Cardiac muscle cell (in vitro differentiated cells and primary cell): ENCODE measurements at places on chromosomes 12 and 14. TPM values are rescaled to one million over a fixed set of nuclear protein-coding genes. Genes with fewer than 3 reads are reported as not detected.

DNA sequence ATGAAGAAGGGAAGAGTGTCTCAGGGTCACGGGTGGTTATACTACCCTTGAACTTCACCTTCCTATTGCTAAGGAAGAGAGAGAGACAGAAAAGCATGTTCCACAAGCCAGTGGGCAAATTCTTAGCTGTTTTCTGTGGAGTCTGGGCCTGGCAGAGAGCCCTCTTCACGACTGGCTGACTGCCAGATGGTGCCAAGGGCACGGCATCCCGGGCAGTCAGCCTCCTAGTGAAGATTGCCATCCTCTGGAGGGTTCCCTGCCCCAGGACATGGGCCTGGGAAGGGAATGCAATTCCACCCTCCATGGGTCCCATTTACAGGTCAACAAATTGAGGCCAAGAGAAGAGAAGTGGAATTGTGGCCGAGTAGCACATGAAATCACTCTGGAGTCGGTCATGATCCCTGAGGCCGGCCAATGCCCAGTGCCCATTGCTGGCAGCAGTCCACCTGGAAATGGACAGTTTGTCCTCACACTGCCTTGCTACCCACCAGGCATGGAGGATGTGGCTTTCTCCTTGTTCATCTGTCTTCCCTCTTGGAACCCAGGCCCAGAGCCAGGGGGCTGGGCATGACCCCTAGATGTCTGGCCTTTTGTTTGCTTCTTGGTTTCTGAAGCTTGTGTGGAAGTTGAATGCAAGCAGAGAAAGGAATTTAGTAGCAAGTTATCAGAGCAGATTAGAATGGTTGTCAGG lies 9.9 kb downstream of the TUNAR start:
- no peaks in the 10 kb centered on the region for H3K27me3 ChIP-seq
- no peak overlapping the region for H3K27ac ChIP-seq
- peaks cover 25% of the 10 kb centered on the region for H3K4me1 ChIP-seq
- H3K4me3 ChIP-seq = no peak overlapping the region
- no peak for DNase-seq
- no peaks in the 10 kb centered on the region for H3K36me3 ChIP-seq

DNA sequence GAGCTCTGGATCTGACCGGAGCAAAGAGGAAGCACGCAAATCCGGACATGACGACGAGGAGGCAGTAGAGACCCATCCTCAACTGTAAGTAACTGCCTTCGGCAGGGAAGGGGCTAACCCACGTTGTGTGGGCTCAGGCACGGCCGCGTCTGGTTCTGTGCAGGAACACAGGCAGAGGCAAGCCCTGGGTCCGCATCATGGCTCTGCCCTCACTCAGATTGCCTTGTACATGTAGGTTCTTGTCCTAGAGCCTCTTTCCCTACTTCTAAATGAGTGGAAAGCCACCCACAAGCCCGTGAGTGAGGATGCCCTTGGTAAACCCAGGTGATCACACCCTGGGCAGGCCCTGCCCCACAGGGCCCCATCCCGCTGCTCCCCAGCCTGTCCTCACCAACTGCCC lies 8.9 kb upstream of the RPLP0 start:
- no peak overlapping the region for H3K4me3 ChIP-seq
- no peaks in the 10 kb centered on the region for H3K4me1 ChIP-seq
- no peaks in the 10 kb centered on the region for H3K27me3 ChIP-seq
- no peak for DNase-seq
- H3K27ac ChIP-seq = no peak overlapping the region

- no peak for DNase-seq
- H3K36me3 ChIP-seq = no peaks in the 10 kb centered on the region
- no peak overlapping the region for H3K4me3 ChIP-seq
Observed at GRCh38 chr14:99141236-99141635, 130.8 kb downstream of the BCL11B start.

DNA sequence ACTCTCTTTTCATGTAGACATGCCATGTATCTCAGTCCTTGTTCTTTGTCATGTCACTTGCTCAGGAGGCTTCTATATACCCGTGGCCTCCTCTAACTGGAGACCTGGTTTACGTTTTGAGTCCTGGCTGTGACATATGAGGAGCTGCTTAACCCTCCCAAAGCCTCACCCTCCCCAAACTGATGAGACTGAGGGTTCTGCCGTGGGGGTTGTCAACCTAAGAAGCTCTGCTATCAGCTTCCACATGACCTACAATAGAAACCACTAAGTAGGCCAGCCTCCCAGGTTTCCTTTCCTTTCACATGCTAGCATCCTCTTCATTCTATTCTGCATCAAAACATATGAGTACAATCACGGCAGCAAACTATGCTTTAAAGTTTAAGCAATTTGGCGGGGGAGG lies 76.8 kb upstream of the WSCD2 start:
- no peaks in the 10 kb centered on the region for H3K27me3 ChIP-seq
- DNase-seq = no peak
- H3K4me1 ChIP-seq = peaks cover 6% of the 10 kb centered on the region

DNA sequence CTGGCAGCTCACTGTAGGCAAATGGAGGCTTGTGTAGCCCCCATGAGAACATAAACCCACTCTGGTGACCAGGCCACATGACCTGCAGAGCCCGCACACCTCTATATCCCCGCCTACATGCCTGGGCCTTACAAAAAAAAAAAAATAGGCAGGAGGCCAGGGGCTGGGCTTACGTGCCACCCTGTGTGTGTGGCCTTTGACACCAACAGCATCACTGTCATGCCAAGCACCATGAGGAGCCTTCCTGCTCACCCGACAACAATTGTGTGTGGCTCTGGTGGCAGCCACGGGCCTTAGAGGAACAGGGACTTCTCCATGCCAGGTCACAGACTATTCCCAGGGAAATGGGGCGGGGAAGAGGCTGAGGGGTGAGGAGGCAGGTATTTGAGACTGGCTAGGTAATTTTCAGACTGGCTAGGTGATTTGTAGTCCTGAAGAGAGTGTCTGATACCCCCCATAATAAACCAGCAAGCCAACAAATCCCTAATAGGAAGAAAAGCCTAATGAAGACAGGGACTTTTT lies 140.0 kb downstream of the DPF3 start:
- H3K27me3 ChIP-seq = no peaks in the 10 kb centered on the region
- peaks cover 5% of the 10 kb centered on the region for H3K36me3 ChIP-seq
- H3K4me1 ChIP-seq = peaks cover 11% of the 10 kb centered on the region
- no peak for DNase-seq

- no peaks in the 10 kb centered on the region for H3K36me3 ChIP-seq
- H3K27ac ChIP-seq = no peak overlapping the region
- H3K4me1 ChIP-seq = no peaks in the 10 kb centered on the region
- H3K27me3 ChIP-seq = peaks cover 13% of the 10 kb centered on the region
- H3K4me3 ChIP-seq = no peak overlapping the region
Observed at GRCh38 chr14:69581316-69581935, 6.8 kb upstream of the CCDC177 start.

GRCh38 chr12:11853126-11853525 lies 203.7 kb downstream of the ETV6 start:
- H3K27ac ChIP-seq = no peak overlapping the region
- no peak for DNase-seq
- H3K4me3 ChIP-seq = no peak overlapping the region
- no peaks in the 10 kb centered on the region for H3K36me3 ChIP-seq
- peaks cover 10% of the 10 kb centered on the region for H3K4me1 ChIP-seq
- no peaks in the 10 kb centered on the region for H3K27me3 ChIP-seq

DNA sequence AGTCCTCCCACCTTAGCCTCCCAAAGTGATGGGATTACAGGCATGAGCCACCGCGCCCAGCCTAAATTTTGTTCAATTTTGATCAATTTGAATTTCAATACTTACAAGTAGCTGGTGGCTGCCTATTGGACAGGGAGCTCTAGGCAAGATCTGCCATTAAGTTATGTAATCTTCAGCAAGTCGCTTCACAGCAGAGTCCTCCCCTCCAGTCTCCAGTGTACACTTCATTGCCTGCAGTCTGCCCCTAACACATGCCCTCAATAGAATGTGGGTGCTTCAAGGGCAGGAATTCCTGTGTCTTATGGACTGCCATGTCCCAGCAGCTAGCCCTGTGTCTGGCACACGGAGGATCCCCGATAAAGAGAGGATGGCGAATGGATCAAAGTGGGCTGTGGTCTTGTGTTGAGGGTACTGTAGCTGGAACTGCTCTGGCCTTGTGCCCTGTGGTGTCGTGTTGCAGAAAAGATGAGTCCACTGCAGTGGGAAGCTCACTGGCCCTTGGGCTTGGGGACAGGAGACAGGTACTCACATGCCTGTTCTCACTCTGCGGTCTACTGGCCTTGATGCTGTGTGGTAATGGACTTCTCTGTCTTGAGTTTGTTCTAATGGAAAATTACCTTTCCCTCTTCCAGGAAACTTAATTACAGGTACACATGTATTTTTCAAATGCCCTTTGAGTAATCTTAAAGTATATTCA lies 67.6 kb downstream of the TECPR2 start:
- H3K4me3 ChIP-seq = no peak overlapping the region
- no peak overlapping the region for H3K27ac ChIP-seq
- no peaks in the 10 kb centered on the region for H3K4me1 ChIP-seq
- no peak for DNase-seq

- no peaks in the 10 kb centered on the region for H3K36me3 ChIP-seq
- peaks cover 4% of the 10 kb centered on the region for H3K4me1 ChIP-seq
- DNase-seq = no peak
- H3K27ac ChIP-seq = no peak overlapping the region
- H3K27me3 ChIP-seq = peaks cover 19% of the 10 kb centered on the region
Observed at GRCh38 chr12:26272851-26273250, 77.5 kb downstream of the SSPN start.

DNA sequence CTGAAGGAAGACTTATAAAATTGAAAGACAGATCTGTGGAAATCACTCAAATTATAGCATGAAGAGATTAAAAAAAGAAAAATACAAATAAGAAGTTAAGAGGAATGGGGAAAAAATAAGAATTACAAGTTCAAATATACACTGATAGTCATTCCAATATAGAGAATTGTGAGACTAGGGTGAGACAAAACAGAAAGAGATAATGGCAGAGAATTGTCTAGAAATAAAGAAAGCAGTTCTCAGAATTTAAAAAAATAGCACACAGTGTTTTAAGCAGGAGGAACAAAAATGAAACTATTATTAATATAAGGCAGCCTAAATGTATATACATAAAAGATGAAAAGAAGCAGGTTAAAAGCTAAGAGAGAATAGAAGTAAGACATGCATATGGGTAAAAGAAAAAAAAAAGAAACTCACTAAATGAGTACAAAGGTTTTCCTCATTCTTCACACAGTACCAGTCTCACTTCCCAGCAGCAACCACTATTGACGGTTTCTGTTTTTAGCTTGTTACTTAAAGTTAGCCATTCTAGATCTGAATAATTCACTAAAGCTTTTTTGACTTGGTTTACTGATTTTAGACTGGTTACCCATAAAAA lies 31.1 kb downstream of the SLC38A4 start:
- no peaks in the 10 kb centered on the region for H3K27me3 ChIP-seq
- no peak for DNase-seq
- H3K4me3 ChIP-seq = no peak overlapping the region
- H3K4me1 ChIP-seq = no peaks in the 10 kb centered on the region
- H3K36me3 ChIP-seq = no peaks in the 10 kb centered on the region
- H3K27ac ChIP-seq = no peak overlapping the region

DNA sequence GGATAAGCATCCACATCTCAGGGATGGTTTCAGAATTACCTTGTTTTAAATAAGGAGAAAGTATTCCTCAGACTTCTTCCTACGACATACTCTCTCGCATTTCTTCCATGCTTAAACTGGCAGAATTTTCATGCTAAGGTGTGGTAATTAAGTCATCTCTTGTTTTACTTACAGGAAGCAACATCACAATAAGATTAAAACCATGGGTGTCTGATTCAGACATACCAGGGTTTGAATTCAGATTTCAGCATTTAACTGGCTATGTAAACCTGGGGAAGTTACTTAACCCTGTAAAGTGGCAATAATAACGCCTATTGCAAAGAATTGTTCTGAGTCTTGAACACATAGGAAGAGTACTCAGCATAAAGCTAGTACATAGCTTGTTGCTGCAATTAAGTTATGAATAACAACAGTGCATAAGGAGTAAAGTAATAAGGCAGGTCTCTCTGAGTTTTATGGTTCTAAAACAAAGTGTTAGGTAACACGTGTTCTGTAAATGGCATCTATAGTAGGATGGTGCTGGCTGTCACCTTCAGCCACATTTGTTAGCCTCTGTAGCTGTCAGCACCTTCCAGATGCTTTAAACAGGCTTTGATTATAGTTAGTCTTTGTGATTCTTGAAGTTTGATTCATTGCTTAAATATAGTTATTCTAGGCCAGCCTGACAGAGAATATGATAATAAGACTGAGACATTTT lies 38.8 kb downstream of the IFT43 start:
- peaks cover 12% of the 10 kb centered on the region for H3K36me3 ChIP-seq
- H3K4me3 ChIP-seq = no peak overlapping the region
- H3K4me1 ChIP-seq = no peaks in the 10 kb centered on the region
- no peak for DNase-seq

DNA sequence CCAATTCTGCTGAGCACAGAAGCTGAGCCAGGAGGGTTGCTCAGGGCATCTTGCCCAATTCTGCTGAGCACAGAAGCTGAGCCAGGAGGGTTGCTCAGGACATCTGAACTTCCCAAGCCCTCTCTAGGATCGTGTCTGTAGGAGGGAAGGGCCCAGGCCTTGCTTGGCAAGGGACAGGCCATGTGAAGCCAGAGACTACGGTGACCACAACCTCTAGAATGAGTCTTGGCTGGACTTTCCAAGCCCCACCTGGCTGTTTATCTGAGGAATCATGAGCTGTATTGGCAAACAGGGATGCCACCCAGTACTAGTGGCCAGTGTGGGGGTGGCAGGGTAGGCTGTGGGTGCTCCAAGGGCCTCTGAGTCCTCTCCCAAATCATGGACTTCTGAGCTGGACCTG lies 7.7 kb upstream of the SERPINA6 start:
- no peaks in the 10 kb centered on the region for H3K4me1 ChIP-seq
- no peak overlapping the region for H3K4me3 ChIP-seq
- H3K27me3 ChIP-seq = no peaks in the 10 kb centered on the region
- H3K36me3 ChIP-seq = no peaks in the 10 kb centered on the region

IGF1 gene
- not detected in 2 replicates for polyA plus RNA-seq
